ENCODE measurements at places on chromosomes 3 and 15.
A peak's percentile ranks its signal among the peaks of the same experiment; 100 is the strongest.

- DNase-seq, result no peak
Measured at GRCh38 chr15:69016021-69016595, 1.6 kb downstream of the NOX5 start.

- DNase-seq, result no peak
Measured at GRCh38 chr3:62369476-62369743, 3.9 kb downstream of the FEZF2 start.

GRCh38 chr15:90903733-90904536 is 833 bp downstream of the MAN2A2 start:
- DNase-seq, result peak; percentile 72

DNA sequence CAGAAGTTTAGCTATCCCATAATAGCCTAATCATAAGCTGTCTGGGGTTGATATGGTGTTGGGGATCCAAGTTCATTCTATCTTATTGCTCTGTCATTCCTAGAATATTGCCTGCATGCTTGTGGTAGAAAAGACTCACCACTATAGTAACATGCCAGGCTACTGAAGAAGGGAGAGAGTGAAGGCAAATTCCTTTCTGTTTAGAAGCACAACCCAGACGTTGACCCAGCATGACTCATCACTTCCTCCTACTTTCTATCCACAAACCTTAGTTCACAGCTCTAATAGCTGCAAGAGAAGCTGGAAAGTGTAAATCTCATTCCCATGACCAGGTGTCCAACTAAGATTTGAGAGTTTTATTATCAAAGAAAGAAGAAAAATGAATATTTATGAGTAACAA is 57.8 kb upstream of the NMD3 start:
- no peak for DNase-seq

DNA sequence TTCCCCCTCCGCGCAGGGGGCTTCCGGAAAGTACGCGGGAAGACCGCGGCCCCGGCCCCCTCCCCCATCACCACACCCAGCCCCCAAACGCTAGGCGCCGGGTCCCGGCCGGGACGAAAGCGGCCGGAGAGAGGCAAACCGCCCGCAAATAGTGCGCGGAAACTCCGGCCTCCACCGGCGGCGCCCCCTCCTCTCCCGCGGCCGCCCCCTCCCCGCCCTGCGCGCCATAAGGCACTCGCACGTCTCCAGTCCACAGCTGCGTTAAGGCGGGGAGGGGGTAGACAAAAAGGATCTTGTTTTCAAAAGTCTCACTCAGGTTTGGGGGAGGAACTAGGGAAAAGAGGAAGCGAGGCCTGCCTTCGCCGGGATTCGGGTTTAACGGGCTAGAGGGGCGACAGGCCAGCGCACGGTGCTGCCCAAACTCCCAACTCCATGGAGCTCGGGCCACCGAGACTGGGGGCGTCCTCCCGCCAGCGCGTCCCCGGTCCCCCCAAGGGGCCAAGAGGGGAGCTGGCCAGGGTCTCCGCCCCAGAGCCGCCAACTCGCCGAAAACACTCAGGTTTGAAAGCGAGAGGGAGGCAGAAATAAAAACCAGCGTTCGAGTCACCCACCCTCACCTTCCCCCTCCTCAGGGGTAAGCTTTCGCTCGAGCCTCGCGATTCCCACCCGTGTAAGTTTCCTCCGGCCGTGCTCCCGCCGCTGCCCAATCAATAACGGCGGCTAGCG is 1.8 kb downstream of the ANP32A start:
- DNase-seq, result peak; percentile 49

- DNase-seq, result no peak
Measured at GRCh38 chr15:85878828-85879225, 84.1 kb upstream of the KLHL25 start.

DNA sequence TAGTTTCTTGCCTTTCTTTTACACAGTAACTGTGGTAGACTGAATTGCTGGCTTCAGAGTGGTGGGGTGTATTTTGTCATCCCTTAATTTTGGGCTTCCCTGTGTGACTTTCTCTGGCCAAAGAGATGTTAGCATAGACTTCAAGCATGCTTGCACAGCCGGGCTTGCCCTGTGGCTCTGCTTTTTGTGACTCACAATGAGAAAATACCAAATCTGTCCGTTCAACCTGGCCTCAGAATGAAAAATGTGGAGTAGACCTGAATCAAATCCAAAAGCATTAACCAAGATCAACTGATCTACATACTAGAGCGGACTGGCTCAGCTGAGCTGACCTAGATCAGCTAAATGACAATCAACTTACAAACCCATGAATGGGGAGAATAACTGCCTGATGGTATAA is 51.4 kb downstream of the PLAAT1 start:
- no peak for DNase-seq

- no peak for DNase-seq
Measured at GRCh38 chr3:108171106-108171505, 51.1 kb downstream of the IFT57 start.

DNA sequence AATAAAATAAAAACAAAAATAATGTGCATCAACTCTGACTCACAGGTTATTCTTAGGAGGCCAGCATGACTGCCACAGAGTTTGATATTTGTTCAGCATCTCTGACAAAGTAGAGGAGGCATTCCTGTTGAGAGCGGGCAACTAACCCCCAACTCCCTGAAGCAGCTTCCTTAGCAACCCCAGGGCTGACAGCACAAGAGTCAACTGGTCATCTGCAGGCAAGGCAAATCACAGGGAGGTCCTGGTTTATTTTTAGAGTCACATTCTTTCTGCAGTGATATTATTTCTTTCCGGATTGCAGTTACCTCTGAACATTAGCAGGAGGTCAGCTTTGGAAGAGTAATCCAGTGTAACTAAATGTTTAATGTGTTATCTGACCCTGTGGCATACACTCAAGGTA is 273.0 kb downstream of the PLCL2 start:
- no peak for DNase-seq

DNA sequence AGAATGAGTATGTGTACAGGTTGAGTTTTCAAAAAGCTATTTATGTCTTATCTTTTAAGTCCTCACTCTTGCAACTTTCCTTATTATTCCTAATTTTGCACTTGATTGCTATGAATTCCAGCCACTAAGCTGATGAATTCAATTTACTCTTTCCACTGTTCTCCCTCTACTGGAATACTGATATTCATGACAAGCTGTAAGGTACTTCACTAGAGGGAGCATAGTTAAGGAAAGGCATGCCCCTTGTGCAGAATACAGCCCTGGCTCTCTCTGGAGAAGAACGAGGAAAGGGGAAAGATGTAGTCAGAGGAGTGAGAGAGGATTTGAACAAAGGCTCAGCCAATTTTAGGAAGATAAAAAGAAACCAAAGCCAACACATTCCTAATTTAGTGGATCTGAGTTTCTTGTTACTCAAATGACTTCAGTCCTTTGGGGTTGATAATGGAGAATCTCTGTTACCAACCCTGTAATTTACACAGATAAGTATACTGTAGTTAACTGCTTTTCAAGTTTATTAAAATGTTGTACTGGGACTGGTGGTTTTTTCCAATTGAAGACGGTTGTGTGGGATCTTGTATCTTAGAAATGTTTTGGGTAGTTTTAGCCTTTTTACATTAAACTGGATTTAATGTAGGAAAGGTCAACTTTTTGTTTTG is 4.0 kb downstream of the SCAANT1 start:
- peak; percentile 34 for DNase-seq
